ENCODE measurements at places on chromosomes 11 and 22. TPM values are rescaled to one million over a fixed set of nuclear protein-coding genes. Genes with fewer than 3 reads are reported as not detected.

DNA sequence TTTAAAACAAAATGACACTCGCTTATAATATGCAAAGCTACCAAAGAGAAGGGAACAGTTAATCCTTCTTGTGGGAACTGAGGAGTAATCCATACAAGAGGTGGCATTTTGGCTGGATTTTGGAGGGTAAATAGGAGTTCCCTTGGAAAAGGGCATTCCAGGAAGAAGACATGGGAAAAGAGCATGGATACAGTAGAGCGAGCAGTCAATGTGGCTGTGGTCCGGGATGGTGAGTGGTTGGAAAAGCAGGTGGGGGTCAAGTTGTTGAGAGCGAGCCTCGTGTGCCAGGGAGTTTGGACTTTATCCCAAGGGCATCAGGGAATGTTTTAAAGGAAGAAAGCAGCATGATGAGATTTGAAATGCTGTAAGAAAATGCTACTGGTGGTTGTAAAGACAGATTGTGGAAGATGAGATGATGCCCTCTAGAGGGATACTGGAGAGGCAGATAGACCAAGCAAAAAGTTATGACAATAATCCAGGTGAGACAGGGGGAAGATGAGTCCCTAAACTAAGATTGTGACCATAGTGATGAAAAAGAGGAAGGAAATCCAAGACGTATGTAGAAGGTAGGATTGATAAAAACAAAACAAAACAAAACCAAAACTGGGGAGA lies 3.8 kb upstream of the MMP7 start:
- no peak for DNase-seq

DNA sequence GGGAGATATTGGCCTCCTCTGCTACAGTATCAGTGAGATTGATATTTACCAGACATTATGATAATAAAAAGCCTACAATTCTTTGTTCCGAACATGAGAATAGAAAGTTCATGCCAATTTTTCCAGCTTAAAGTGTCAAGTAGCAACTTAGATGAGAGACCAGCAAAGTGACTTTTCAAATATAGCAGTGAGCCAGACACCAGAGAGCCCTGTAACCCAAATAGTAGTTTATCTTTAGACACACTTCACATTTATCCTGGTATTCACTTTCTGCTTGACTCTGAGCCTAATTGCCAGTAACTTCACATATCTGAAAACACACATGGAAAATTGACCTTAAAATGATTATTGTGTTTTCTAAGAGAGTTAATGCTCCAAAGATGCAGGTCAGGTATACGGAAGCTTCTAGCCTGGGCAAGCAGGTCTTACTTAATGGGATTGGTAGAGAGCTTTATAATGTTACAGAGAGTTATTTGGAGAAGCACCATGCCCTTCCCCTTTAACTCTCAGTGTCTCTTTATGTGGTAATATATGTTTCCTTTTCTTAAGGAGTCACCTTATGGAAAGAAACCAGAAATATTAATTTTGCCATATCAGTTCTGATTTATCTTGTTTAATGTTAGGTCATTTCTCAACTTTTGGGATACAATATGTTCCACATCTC lies 852.3 kb upstream of the CHORDC1 start:
- DNase-seq = no peak

DNA sequence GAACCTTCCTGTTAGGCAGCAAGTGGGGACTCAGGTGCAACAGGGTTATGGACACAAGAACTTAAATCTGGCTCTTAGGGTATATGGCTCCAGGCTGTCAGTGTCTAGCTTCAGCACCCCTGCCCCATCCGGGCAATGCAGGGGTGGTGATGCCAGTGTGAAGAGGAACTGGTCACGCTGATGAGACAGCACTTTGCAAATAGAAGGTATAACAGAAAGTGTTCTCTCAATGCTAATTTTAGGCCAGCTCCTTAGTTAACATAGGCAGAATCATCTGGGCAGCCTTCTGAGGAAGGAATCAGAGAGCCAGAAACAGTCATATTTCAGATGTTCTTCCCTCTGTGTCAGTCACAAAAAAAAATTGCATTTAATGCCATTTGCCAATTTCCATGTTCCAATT lies 41.2 kb downstream of the SYT9 start:
- DNase-seq = no peak

GRCh38 chr11:101348786-101349185 lies 219.2 kb upstream of the PGR start:
- no peak for DNase-seq

- no peak for DNase-seq
Measured at GRCh38 chr11:34270711-34271110, 87.1 kb downstream of the ABTB2 start.

GRCh38 chr22:46569055-46569847 lies 31.8 kb upstream of the CELSR1 start:
- no peak for DNase-seq

GRCh38 chr11:119691701-119692539 lies 37.1 kb downstream of the NECTIN1 start:
- DNase-seq = no peak

- DNase-seq = no peak
Measured at GRCh38 chr22:41575533-41575932, 14.1 kb downstream of the PMM1 start.

- DNase-seq = no peak
Measured at GRCh38 chr22:28329186-28330073, 350.2 kb downstream of the TTC28 start.

GRCh38 chr11:32137263-32137662 lies 46.4 kb downstream of the RCN1 start:
- no peak for DNase-seq

DNA sequence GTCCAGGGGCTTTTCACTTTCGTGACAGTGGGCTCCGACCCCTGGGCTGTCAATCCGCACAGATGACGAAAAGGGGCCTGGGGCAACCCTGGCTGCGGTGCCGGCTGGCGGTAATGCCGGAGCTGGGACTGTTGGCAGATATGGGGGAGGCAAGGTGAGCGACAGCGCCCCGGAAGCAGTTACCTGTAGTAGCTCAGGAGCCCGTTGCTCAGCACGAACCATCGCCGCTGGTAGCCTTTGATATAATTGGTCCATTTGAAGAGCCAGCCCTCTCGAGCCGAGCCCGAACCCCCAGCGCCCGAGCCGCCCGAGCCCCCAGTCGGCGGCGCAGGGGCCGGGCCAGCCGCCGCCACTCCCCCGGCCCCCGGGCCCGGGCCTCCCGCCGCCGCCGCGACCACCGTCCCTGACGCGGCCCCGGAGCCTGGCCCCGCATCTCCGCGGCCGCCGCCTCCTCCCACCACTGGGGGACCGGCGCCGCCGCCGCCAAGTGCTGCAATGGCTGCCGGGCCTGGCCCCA lies 396 bp downstream of the OSBP start:
- DNase-seq = peak; percentile 71

DNA sequence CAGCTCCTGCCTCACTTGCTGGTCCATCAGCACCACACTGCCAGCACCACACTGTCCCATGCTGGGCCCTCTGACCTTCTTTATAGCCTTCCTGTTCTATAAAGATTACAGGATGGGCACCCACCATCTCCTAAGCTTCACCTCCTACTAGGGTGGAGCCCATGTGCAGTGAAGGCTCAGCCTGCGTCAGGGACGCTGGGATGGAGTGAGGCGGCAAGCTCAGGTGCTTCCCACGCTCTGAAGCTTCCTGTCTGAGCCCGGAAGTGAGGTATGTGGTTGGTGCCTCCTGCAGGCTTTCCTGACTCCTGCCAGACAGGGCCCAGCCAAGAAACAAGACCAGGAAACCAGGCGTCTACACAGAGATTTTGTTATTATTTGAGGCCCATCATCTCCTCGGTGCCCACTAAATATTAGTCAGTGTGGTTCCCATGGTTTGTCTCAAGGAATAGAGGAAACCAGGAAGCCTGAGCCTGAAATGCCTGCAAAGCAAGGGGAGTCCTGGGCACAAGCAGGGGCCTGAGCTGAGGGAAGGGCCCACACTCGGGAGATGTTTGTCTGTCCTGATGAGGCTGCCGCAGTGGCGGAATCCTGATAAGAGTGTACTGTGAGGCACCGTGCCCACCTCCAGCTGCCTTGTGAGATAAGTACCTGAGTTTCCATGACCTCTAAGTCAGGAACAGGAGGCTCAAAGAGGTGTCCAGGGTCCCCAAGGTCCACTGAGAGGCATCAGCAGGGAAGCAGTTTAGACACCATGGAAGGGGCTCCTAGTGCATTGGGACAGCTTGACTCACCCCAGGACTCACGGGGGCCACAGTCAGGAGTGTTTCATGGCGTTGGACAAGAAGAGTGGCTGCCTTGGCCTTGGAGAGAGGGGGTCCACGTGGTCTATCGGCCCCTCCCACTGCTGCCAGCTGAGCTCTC lies 22.0 kb downstream of the RSPH14 start:
- no peak for DNase-seq

DNA sequence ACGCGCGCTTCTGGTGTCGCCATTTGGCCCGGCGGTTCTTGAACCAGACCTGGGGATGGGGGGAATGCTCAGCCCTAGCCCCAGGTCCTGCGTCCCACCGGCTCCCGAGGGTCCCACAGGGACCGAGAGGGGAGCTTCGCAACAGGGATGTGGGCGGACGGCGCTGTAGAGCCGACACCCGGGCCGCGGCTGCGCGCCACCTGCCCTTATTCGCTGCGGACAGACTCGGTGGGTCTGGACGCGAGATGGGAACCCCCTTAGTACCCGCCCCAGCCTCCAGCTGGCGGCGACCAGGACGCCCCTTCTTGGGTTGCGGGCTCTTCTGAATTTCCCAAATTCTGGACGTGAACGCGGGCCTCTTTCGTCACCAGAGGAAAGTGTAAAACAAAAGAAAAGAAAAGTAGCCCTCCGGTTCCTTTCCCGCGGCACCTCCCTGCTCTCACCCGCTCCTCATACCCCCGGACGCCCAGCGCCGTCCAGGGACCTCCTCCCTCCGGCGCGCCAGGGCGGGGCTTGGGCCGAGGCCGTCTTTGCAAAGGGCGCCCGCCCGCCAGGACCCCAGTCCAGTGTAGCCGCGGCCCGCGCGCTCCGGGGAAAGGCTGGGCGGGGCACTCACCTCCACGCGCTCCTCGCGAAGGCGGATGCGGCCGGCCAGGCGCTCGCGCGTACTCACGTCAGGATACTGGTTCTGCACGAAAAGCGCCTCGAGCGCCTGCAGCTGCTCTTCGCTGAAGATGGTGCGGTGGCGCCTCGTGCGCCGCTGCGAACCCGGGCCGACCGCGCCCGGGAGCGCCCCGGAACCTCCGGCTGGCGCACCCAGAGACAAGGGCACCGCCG lies 827 bp downstream of the GSC2 start:
- peak; percentile 47 for DNase-seq

DNA sequence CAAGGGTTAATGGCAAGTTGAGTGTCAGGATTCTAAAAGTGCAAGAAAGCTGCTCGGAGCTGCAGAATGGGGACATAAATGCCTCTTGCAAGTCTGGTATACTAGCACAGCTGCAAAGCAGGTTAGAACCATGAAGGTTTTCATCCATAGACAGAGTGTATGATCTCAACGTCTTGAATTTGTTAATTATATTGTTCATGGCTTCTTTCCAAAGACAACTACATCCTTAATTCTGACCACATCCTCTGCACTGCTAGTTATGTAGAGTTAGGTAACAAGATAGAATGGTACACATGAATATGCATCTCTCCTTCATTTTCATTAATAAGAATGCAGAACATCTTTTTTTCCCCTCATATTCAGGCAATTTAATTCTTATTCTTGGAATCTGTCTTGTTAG lies 34.2 kb downstream of the EXPH5 start:
- DNase-seq = no peak

- peak; percentile 50 for DNase-seq
Measured at GRCh38 chr11:27354359-27354965, 8.6 kb downstream of the CCDC34 start.

GRCh38 chr22:50208939-50209892 lies 8.4 kb downstream of the SELENOO start:
- no peak for DNase-seq

GRCh38 chr11:133052537-133052936 lies 479.8 kb downstream of the OPCML start:
- no peak for DNase-seq

GRCh38 chr11:63007920-63008319 lies 7.7 kb downstream of the SLC22A8 start:
- DNase-seq = peak; percentile 19

DNA sequence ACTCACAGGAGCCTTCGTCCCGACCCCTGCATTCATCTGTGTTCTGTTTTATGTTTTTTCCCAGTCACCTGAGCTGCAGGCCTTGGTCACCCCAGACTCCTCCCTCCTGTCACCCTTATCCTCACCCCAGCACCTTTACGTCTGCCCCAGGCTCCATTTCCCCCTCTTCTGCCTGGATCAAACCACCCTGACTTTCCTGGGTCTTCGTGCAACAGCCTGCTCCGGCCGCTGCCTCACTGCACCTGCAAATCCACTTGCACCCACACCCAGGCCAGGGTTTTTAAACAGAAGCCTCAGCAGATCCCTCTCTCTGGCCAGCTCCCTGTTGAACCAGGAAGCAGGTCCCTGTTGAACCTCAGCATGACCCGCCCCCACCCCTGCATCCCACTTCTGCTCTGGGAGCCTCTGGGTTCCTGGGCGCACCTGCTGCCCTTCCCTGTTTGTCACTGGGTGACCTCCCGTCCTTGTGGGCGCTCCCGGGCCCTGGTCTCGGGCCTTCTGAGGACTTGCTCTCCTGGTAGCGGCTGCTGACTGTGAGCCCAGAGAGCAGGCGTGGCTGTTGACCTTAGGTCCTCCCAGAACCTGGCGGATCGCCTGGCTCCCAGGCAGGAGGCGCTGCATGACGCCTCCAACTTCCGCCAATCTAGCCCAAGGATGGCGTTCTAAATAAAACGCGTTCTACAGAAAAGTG lies 12.8 kb downstream of the MAPK8IP2 start:
- peak; percentile 59 for DNase-seq

DNA sequence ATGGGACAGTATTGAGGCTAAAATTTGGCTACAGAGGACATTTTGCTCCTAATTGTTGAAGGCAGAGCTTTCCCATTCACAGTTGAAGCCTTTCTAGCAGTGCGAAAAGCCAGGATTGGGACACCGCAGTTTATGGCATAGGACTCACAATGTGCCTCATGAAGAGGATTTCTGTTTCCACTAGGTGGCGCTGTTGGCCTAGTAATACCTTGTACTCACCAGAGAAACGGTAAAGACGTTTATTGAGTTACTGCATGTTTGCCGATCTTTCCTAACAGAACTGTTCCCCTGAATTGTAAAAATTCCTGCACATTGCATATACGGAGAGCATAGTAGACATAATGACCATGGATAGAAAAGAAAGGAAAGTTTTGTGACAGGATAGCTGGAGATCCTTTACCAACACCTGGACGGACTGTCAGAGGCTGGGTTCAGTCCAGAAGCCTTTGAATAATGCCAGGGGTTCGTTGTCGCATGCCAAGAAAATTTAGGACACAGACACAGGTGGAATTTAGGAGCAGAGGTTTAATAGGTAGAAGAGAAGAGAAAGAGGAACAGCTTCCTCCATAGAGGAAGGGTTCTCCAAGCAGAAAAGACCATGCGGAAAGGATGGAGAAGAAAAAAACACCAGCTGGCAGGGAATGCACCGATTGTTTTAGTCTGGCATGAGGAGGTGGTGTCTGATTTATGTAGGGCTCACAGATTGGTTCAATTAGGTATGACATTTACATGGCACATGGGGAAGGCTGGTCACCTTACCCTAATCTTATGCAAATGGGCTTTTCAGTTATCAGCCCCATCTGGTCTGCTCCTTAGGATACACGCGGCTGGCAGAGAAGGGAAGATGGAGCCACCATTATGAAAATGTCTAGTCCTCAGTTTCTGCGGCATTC lies 10.8 kb upstream of the OR51D1 start:
- peak; percentile 73 for DNase-seq

Gene PHF21B
- polyA plus RNA-seq = 0.09 TPM

Gene PHETA2
- polyA plus RNA-seq = 9.6 TPM

Gene CHRM1
- not detected for polyA plus RNA-seq

Gene BACE1
- polyA plus RNA-seq = 27.9 TPM

Gene OR52H1
- polyA plus RNA-seq = not detected

Gene OR51E1
- polyA plus RNA-seq = 4.6 TPM

Gene DNHD1
- polyA plus RNA-seq = 8.4 TPM
